SK-N-SH (cell line): ENCODE measurements at places on chromosomes 5 and 9.
A peak's percentile ranks its signal among the peaks of the same experiment; 100 is the strongest.

GRCh38 chr9:136593581-136593980, 47.7 kb upstream of the NOTCH1 start:
- DNase-seq = no peak

GRCh38 chr5:119288379-119289033, 67.3 kb upstream of the TNFAIP8 start:
- DNase-seq = no peak

DNA sequence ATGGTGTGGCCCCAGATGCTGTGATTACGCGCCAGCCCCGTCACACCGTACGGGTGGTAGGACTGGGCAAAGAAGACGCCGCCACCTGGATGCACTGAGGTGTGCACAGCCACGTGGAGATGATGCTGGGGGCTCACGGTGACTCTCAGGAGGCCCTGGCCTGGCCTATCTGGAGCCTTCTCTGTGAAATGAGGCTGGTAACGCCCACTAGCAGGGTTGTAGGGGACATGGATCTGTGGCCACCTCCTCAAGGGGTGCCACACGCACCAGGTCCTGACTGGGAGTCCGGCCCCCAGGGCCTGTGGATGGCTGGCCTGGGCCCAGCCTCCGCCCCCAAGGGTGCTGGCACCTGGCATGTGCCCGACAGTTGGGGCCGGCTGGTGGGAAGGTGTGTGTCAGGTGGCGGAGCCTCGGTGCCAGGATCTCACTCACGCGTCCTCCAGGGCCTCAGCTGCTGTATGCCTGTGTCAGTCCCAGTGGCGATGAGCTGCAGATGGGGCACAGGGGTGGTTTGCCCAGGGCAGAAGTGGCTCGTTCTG, 32.4 kb downstream of the NEK6 start:
- DNase-seq = no peak

- DNase-seq = peak; percentile 36
These were observed 89.3 kb upstream of the IL12B start for GRCh38 chr5:159419576-159419975.

DNA sequence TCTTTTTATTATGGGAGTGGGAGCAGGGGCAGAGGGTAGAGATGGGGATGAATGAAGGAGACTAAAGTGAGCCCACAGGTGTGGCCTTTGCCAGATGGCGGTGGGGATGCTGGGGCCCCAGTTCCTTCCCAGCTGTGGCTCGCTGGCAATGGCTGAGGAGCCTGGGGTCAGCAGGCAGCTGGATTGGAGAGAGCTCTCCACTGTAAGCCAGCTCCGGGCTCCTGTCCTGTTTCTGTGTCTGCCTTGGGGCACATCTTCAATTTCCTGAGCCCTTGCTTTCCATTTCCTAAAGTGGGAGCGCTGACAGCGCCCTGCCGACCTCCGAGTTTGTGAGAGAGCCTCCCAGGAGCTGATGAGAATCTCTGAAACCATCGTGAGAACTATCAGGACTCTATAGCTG, 75.6 kb upstream of the SPRY4 start:
- DNase-seq = peak; percentile 52

- no peak for DNase-seq
These were observed 22.9 kb upstream of the AOPEP start for GRCh38 chr9:94703488-94704140.

- no peak for DNase-seq
These were observed 16.8 kb downstream of the MGAT1 start for GRCh38 chr5:180785794-180786221.

DNA sequence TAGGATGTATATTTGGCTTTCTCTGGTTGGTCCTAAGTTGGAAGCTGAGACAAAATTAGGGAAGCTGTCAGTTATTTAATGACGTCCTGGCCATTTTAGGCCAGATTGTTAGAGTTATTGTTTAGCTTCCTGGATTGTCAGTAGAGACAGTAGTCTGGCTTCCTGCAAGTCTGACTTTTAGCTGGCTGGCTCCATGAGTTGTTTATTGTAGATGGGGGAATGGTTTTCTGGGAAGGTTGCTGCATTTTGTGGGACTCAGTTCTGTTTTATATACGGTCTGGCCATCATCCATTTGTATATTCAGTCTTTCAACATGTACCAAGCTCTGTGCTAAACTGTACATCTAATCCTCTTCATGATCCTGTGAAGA, 68.3 kb downstream of the SGCD start:
- DNase-seq = no peak

- DNase-seq = no peak
These were observed 7.0 kb upstream of the SYNPO start for GRCh38 chr5:150633429-150633828.

GRCh38 chr9:104448036-104448435, 56.0 kb upstream of the OR13F1 start:
- DNase-seq = no peak

GRCh38 chr9:108053555-108054061, 564.0 kb upstream of the KLF4 start:
- no peak for DNase-seq

- no peak for DNase-seq
These were observed 426.2 kb upstream of the PTPRD start for GRCh38 chr9:11039006-11039405.

- no peak for DNase-seq
These were observed 1037.0 kb downstream of the NR2F1-AS1 start for GRCh38 chr5:92544036-92544435.

DNA sequence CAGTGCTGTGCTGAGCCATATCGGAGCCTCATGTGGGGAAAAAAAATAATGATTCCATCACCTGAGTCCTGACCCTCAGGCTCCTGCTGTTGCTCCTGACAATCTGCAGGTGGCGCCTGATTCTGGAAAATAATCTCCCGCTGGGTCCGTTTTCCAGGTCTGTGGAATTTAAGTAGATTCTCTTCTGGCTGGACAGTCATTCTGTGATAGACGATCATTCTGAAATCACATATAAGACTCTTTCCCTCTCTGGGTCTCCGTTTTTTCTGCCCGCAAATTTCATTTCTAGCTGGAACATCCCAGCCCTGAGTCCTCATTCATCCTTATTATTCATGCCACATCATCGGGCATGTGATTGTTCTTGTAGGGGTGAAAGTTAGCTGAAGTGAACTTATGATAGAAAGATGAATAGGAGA, 22.1 kb upstream of the STXBP1 start:
- peak; percentile 82 for DNase-seq
